GM12878 (cell line): ENCODE measurements at places on chromosomes 16 and 17. TPM values are rescaled to one million over a fixed set of nuclear protein-coding genes. Genes with fewer than 3 reads are reported as not detected.

Gene MRPL10
- 44.6 and 44.8 TPM in 2 replicates for total RNA-seq

Gene ARHGAP44
- total RNA-seq, result 0.61 and 1.1 TPM in 2 replicates

DNA sequence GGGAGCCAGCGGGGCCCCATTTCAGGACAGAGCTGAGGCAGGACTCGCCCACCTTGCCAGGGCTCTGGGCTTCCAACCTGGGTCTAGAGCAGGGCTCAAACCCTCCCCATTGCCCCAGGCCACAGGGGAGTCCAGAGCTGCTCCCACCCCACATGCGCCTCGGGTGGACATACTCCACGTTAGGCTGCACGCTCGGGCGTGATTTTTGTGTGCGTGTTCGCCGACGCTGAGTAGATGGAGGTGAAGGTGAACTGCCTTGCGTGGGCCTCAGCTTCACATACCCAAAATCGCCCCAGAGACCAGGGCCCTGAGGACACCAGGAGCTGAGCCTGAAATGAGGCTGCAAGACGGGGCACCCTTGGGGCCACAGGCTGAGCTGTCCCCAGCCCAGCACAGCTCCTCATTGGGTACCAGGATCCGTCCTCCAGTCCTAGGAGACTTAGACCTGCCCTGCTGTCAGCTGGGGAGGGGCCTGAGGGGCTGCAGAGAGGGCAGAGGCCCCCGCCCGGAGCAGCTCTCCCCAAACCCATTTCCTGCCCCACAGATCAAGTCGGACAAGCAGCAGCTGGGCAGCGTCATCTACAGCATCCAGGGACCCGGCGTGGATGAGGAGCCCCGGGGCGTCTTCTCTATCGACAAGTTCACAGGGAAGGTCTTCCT is 8.2 kb downstream of the CDH15 start:
- DNase-seq, result no peak
- H3K27ac ChIP-seq, result no peak overlapping the region
- H3K4me3 ChIP-seq, result no peak overlapping the region
- no peaks in the 10 kb centered on the region for H3K36me3 ChIP-seq

- DNase-seq, result no peak
- peaks cover 19% of the 10 kb centered on the region for H3K36me3 ChIP-seq
- no peaks in the 10 kb centered on the region for H3K27me3 ChIP-seq
- H3K4me3 ChIP-seq, result no peak overlapping the region
These were observed 6.4 kb downstream of the PFAS start for GRCh38 chr17:8255499-8255898.

DNA sequence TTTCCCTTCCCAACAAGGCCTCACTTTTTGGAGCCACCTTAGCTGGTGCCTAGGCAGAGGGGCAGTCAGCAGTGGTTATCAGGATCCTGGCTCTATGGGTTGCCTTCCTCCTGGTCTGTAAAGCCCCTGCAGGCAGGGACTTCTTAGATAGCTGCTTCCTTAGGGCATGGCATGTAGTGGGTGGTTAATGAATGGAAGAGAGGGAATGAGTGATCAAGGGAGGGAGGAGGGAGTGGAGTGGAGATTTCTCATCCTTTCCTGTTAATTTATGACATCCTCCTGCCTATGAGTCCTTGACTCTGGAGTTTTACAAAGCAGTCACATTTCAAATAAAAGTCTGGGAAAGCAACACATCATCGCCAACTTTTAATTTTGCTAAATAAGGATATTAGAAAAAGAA is 40.7 kb downstream of the SNX20 start:
- H3K27me3 ChIP-seq, result no peaks in the 10 kb centered on the region; the same call in none of the 2 replicates
- no peaks in the 10 kb centered on the region for H3K4me1 ChIP-seq
- no peak overlapping the region for H3K4me3 ChIP-seq

GRCh38 chr16:57091975-57092785 is at the start of gene CPNE2:
Gene CPNE2 (plus strand): TSS chr16:57092583. CDS start chr16:57110743, 18,160 bp downstream.
- peaks cover 11% of the 10 kb centered on the region; the same call in 1 of the 2 replicates for H3K27me3 ChIP-seq
- H3K4me1 ChIP-seq, result no peaks in the 10 kb centered on the region; the same call in none of the 2 replicates
- no peak within 1 kb of the TSS for H3K27ac ChIP-seq

DNA sequence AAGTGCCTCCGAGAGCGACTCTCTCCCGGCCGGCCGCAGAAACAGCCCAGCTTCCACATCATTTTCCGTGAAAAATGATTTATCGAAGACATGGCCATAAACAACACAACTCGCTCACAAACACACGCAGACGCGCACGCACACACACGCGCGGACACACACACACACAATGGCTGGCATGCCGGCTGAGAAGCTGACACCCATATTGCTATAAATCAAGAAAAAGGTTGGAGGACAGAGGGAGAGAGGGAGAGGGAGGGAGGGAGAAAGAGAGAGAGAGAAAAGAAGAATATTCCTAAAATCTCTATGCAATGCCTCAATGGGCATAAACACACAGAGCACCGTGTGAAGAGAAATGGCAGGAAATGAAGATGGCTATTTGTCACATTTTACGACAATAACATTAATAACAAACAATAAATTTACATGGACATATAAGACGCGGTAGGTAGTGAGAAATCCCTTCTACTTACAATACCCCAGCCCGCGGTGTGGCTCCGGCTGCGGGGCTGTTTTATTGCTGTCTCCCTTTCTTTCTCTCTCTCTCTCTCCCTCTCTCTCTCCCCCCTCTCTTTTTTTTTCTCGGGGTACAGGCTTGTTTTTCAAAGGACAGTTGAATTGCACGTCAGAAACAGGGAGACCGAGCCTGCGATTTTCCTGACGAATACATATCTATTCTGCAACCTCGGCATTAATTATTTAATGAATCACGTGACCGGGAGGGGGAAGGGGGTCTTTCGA is 9.5 kb downstream of the HOXB4 start:
- DNase-seq, result no peak
- H3K4me1 ChIP-seq, result no peaks in the 10 kb centered on the region
- H3K27ac ChIP-seq, result no peak overlapping the region
- no peaks in the 10 kb centered on the region for H3K36me3 ChIP-seq

DNA sequence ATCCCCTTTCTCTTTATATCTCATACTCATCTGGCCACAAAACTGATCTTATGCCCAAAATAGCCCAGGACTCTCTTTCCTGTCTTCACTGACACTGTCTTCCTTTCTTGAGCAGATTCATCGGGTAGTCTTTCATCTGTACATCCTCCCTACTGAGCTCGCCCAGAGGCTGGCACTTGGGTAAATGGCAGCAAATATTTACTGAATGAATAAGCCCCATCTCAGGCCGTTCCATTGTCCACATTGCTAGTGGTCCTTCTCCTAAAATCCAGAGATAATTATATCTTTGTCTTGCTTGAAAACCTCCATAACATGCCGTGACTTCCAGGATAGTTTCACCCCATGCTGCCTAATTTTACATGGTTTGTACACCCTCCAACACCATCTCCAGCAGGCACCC is 158.1 kb upstream of the SDK2 start:
- H3K27ac ChIP-seq, result no peak overlapping the region
- no peak overlapping the region for H3K4me3 ChIP-seq
- DNase-seq, result no peak
- no peaks in the 10 kb centered on the region for H3K27me3 ChIP-seq
